ENCODE measurements at places on chromosomes 12 and 14. TPM values are rescaled to one million over a fixed set of nuclear protein-coding genes. Genes with fewer than 3 reads are reported as not detected.

DBX2 gene
- total RNA-seq, result under 0.01 TPM

KRT4 gene
- total RNA-seq, result not detected

GPR132 gene
- total RNA-seq, result not detected

DNAH10 gene
- 2.7 TPM for total RNA-seq

PTPN21 gene
- total RNA-seq, result 7.8 TPM

CCDC198 gene
- not detected for total RNA-seq

DHRS2 gene
- total RNA-seq, result 0.37 TPM

ANO2 gene
- not detected for total RNA-seq

ZC2HC1C gene
- total RNA-seq, result 0.98 TPM

TTC6 gene
- total RNA-seq, result not detected

OR9K2 gene
- not detected for total RNA-seq

PLEKHH1 gene
- 0.98 TPM for total RNA-seq

CEBPE gene
- total RNA-seq, result not detected

TSFM gene
- total RNA-seq, result 16.6 TPM

ITGB7 gene
- total RNA-seq, result 1.1 TPM

Measured in subcutaneous preadipocyte (primary cell).